ENCODE measurements at places on chromosomes 3 and 15.

- no peak for DNase-seq
Observed at GRCh38 chr15:95937128-95937528, 393.4 kb upstream of the NR2F2 start.

GRCh38 chr3:23537101-23537551 is 268.6 kb upstream of the UBE2E1 start:
- no peak for DNase-seq

GRCh38 chr15:67735896-67736295 is 89.4 kb upstream of the SKOR1 start:
- no peak for DNase-seq

GRCh38 chr3:27752926-27753325 is 30.8 kb upstream of the EOMES start:
- no peak for DNase-seq

- no peak for DNase-seq
Observed at GRCh38 chr3:180447136-180447535, 154.8 kb upstream of the TTC14 start.

- no peak for DNase-seq
Observed at GRCh38 chr3:145490088-145491048, 670.6 kb downstream of the PLOD2 start.

DNA sequence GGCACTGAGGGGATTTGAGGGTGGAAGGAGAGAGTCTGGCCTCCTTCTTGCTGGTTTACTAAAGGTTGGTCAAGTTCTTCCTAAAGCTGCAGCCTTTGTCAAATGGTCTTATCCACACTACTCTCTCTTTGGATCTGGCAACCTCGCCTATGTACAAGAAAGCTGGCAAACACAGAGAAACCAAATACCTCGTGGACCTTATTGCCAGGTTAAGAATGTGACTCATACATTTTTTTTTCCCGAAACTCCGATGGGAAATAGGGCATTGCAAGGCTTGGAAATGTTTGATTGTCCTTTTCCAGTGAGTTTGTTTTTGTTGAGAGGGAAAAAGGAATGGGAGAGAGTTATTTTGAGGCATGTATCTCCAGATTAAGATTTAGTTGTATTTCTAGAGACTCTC is 13.9 kb downstream of the EOMES start:
- DNase-seq: no peak

DNA sequence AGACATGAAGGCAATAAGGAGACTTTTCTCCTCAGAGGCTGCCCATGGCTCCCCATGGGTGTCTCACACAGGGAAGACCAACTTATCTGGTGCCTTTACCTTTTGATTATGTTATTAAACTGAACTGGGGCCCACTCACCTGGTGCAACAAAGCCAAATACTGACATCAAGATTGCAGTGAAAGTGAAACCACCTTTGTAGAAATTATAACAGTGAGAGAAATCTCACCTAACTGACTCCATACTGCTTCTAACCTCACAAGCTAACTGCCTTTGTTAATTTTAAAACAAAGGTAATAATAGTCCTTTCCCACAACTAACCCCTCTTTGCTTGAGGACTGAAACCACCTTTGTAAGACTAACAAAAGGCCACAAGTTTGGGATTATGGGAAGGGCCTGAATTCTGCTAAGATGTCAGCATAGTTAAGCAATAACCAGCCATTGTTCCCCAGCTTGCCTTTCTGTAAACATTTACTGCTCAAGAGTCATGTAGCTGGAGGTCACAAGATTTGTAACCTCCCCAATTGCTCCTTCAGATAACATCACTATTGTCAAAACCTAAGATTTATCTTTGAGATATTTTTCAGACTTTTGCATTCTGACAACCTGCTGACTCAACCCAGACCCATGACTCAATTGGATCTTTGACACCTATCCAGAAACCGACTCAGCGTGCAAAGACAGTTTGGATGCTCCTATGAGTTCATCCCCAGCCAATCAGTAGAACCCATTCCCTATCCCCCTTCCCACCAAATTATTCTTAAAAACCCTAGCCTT is 420.3 kb upstream of the CFAP20DC start:
- DNase-seq: no peak

- DNase-seq: peak; percentile 87
Observed at GRCh38 chr3:190617185-190617584, 103.3 kb downstream of the IL1RAP start.

DNA sequence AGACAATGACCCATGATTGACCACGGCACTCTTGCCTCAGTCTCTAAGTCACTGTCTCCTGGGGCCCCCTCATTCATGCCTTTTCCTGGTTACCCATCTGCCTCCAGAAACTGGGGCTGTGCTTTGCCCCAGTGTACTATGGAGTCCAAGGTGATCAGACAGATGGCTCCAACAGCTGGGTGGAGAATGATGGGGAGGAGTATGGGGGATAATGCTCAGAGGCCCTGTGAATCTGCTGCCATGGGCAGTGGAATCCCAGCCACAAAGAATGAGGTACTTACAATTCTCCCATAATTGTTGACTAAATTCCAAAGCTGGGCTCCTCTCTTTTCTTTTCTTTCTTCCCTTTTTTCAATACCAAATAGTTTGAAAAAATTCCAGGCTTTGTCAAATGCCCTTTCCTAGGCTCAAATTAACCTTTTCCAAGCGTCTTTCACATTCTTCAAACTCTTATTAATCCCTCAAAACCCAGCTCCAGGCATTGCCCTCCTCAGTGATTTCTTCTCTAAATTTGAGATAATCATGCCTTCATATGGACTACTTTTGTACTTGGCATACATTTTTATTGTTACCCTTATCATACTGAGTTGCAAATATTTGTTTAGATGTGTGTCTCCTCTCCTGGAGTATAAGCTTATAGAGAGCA is 148.5 kb upstream of the ICE2 start:
- no peak for DNase-seq

GRCh38 chr15:85583923-85584390 is 203.6 kb downstream of the AKAP13 start:
- peak; percentile 61 for DNase-seq

GRCh38 chr3:120145542-120146285 is 51.5 kb upstream of the GSK3B start:
- DNase-seq: no peak

GRCh38 chr3:42743204-42743995 is 29.7 kb downstream of the CCDC13 start:
- no peak for DNase-seq

DNA sequence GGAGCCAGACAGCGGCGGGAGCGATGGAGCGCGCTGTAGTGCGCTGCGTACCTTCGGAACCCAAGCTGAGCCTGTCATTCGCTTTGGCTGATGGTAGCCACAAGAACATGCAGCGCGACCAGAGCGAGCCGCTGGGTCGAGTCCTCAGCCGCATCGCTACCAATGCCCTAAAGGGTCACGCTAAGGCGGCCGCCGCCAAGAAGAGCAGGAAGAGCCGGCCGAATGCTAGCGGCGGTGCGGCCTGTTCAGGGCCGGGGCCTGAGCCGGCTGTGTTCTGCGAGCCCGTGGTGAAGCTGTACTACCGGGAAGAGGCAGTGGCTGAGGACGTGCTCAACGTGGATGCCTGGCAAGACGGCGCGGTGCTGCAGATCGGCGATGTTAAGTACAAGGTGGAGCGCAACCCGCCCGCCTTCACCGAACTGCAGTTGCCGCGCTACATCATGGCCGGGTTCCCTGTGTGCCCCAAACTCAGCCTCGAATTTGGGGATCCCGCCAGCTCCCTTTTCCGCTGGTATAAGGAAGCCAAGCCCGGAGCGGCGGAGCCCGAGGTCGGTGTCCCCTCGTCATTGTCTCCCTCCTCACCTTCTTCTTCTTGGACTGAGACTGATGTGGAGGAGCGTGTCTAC is 498 bp downstream of the PDE12 start:
- no peak for DNase-seq

DNA sequence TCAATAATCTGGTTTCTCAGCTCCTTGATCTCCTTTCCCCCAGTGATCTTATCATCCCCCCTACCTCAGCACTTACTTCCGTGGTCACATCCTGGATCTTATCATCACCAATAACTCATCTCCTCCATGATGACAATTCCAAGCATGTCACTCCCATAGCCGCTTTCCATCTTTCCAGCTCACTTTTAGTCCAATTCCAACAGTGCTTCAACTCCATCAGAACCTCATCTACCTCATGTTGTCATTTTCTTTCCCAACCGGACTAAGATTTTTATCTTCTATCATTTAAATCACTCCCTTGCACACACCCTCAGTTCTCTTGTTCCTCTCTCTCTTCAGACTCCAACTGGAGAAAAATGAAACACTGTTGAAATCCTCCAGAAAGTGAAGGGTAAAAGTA is 75.9 kb upstream of the UBE2E2 start:
- no peak for DNase-seq

DNA sequence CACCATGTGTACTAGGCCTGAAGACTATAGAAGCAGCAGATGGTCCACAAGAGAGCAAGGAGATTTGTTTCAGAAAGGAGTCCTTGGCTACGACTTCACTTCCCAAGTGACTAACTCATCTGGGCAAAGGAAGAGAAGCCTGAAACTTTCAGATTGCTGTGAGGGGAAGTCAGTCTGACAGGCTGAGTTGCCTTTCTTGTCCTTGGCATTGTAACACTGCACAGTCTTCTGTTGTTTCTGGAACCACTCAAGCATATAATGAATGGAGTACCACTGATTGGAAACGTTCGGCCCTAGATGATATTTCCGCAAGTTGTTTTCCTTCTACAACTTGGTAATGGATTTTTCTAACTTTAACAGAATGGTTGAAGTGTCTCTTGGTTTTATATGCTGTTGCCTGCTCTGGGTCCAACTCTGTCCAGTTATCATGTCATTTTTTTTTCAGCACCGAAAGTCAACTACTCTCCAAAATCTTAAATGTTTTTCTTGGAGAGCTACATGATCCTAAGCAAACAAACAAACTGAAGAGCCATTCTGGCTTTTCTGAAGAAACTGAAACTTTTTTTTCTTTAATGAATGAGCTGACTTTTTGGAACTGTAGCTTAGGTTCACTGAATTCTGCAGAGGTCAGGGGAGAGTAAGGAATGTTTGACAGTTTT is 685.7 kb downstream of the MECOM start:
- DNase-seq: peak; percentile 62

DNA sequence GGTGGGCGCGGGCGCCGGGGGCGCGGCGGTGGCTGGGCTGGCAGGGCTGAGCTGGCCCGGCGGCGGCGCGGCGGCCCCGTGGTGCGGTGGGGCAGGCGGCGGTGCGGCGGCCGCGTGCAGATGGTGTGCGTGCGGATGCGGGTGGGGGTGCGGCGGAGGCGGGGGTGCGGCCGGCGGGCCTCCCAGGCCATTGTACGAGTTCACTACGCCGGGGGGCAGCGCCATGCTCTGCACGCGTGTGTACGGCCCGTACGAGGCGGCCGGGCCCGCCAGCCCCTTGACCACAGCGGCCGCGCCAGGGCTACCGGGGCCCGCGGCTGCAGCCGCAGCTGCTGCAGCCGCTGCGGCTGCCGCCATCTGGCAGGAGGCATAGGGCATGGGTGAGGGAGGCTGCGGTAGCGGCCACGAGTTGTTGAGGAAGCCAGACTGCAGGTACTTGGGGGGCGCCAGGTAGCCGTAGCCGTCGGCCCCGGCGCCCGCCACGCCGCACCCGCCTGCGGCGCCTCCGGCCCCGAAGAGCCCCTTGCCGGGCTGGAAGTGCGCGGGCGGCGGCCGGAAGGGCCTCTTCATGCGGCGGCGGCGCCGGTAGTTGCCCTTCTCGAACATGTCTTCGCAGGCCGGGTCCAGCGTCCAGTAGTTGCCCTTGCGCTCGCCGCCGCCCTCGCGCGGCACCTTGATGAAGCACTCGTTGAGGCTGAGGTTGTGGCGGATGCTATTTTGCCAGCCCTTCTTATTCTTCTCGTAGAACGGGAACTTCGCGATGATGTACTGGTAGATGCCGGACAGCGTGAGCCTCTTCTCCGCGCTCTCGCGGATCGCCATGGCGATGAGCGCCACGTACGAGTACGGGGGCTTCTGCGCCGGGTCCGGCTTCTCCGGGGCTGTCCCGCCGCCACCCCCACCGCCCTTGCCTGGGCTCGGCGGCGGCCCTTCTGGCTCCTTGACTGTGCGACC is 951 bp downstream of the FOXL2 start:
- peak; percentile 21 for DNase-seq

- DNase-seq: no peak
Observed at GRCh38 chr3:150497956-150498355, 48.3 kb downstream of the SERP1 start.

DNA sequence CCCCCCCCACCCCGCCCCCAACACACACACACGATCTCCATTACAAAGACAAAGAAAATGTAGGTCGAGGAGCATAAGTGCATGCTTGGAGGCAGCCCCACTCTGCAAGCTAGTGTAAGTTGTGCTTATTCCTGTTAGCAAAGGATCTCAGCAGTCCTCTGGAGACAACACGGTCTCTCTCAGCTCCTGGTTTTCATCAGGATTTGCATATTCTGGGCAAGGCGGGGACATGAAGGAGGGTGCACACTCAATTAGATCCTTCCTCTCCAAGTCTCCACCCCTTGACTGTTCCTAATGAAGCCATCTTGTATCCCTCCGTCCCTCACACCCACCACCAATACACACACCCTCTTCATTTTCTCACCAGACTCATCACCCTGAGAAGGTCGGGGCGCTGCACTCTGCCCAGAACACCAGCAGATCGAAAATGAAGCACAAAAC is 63.8 kb downstream of the MRPL46 start:
- DNase-seq: no peak

GRCh38 chr3:58164199-58164879 is 46.4 kb downstream of the DNASE1L3 start:
- DNase-seq: peak; percentile 59

- no peak for DNase-seq
Observed at GRCh38 chr15:56988219-56988618, 69.8 kb downstream of the TCF12 start.

GRCh38 chr15:89777073-89777751 is 1.1 kb downstream of the MESP2 start:
- DNase-seq: no peak

- no peak for DNase-seq
Observed at GRCh38 chr3:76586471-76586870, 453.4 kb upstream of the ROBO2 start.

GRCh38 chr3:64650096-64650622 is 37.6 kb downstream of the ADAMTS9 start:
- peak; percentile 66 for DNase-seq

DNA sequence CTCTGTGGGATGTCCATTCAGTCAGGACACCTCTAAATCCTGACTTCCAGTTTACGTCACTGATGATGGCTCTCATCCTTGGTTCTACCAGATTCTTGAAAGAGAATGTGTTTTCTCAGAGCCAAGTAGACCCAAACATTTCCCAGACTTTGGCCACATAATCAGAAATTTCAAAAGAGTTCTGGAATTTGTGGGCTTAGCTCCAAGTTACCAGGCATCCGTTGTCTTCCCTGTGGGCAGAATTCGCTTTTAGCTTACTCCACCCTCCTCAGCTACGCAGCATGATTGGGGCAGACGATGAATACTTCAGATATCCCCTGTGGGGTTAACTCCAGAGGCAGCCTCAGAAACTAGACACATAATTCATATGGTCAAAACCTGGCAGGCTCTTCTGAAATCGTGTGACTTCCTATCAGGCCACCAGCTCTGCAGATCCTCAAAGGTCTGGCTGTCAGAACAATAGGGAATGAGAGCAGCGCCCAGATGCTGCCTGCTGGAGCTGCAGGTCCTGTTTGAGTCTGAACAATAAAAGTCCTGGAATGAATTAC is 30.6 kb downstream of the CRTC3 start:
- no peak for DNase-seq

- DNase-seq: peak; percentile 64
Observed at GRCh38 chr3:161914703-161915417, 418.3 kb downstream of the OTOL1 start.

- DNase-seq: no peak
Observed at GRCh38 chr3:134965865-134966481, 170.9 kb downstream of the EPHB1 start.
